T-helper 2 cell (primary cell): ENCODE measurements at places on chromosomes 1 and 21.

- no peak for DNase-seq
Measured at GRCh38 chr1:161946071-161946987, 77.3 kb downstream of the OLFML2B start.

DNA sequence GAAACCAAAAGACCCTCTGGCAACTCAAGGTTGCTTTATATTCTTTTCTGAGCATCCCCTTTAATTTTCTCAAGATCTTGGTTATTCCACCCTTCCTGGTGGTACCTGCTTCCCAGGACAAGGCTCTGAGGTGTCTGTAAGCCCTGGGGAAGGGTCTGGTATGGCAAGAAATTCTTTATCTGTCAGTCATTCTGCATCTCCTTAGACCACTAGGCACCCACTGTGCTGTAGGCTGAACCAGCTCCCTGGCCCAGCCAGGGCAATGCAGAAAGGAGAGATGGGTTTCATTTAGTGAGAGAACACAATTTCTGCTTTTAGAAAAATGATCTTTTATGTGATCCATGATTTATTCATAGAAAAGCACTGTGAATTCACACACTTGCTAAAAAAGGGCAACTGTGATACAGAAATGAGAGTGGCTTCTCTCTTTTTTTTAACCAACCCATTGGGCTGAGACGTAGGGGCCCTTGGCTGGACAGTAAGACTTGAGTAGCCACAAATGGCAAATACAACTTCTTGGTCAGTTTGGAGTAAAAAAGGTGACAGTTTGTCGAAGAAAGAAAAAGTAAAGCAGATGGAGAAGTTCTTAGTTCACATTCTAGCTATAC, 4.1 kb downstream of the UROD start:
- no peak for DNase-seq

DNA sequence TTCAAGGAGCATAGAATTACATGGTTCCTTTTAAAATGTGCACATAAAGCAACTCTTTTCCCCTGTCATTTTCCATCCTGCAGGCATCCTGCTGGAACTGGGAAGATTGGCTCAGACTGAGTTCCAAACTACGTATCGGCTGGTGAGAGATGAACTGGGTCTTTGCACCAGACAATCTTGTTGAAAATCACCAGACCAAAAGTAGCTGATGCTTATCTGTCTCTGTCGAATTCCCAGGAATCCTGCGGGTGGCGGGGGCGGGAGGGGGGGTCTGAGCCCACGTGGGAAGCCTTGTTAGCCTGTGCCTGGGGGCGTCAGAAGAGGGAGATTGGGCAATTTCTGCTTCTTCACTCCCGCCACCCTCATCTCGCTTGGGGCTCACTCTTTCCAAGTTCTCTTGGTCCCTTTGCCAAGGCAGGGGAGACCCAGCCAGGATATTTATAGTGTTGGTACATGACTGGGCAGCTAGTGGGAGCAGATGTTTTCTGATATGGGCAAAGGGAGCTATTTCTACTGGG, 90.1 kb upstream of the SLC25A33 start:
- DNase-seq: no peak

GRCh38 chr1:75203415-75204277, 69.5 kb downstream of the LHX8 start:
- DNase-seq: no peak

DNA sequence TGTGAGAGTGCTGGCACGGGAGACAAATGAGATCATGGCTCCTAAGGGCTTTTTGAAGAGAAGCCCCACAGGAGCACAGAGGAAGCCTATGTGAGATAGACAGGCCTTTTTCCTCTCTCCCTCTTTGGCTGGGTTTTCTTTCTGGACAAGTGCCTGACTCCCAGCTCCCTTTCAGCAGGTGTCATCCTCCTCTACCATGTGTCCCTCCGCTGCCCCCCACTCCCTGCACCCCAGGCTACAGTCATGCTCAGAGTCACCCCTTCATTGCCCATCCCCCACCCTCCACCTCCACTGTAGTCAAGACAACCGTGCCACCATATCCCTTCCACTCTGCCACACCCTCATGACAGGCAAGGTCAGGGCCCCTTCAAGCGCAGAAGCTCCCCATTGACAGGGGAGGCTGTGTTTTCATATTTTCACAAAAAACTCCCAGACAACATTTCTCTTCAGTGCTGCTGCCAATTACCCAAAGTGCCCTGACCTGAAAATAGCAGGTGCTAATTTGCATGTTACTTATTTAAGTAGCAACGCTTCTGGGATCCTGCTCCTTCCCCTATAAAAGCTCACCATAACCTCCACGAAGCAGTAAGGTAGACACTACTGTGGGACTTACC, 92.1 kb upstream of the IPO9 start:
- DNase-seq: no peak

DNA sequence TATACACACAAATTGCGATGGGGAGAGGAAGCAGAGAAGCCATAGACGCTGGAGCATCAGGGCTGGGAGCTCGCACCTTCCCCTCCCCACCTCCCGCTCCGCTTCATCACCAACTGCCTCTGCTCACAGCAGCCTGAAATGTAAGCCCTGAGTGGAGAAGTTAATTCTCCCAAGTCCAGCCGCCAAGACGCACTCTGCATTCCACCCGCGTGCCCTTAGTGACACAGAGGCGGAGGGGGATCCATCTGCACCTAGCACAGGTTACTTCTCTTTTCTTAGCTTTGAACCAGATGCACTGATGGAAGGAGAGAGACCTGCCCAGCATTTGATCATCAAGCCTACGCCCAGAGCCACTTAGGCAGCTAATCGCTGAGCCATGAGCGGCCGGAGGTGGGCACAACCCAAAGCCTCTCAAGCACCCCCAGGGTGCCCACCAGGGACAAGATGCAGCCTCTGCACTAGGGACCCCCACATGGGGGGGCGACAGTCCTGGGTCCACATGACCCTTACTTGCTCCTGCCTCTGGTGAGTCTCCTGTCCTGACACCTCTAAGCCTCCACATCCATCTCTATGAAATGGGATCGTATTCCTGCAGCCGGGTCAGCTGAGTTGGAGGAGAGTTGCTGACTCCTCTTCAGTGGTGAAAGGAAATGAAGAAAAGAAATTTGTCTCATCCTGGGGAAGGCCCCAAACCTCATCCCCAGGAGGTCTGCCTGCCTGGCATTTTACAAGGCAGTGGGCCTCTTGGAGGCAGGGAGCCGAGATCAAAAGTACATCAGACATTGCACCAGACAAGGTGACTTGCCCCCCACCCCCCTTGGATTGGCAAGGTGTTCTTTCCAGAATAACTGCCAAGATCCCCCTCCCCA, 316.2 kb downstream of the MATN1 start:
- no peak for DNase-seq

DNA sequence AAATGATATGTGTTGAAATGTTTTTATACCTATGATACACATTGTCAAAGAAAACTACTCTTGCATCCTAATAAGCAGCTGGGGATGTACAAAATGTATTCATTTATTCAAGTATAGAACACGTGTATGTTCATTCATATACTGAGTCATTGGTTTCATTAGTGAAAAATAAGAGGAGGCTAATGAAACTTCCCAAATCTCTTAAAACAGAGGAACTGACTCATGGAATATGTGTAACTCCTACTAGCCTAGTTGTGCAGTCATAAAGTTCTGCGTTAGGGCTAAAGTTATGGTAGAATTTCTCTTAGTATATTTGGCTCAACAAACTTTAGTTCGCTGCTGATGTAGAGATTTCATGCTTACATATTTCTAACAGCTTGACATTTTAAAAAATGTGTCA, 441.6 kb downstream of the NCAM2 start:
- no peak for DNase-seq

DNA sequence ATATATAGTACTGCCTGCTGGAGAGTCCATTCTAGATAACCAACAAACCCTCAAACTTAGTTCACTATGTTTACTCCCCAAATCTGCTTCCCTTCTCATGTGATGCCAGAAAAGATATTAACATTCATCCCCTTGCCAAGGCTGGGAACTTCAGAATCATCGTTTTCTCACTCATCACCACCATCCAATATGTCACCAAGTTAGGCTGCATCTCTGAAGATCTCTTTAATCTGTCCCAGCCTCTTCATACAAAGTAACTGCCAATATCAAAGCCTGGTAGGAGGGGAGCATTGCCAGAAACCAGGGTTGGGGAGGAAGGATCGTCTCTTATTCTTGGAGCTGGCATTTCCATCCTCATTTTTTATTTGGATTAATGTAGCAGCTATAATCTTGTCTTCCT, 71.6 kb downstream of the XCL2 start:
- DNase-seq: no peak

DNA sequence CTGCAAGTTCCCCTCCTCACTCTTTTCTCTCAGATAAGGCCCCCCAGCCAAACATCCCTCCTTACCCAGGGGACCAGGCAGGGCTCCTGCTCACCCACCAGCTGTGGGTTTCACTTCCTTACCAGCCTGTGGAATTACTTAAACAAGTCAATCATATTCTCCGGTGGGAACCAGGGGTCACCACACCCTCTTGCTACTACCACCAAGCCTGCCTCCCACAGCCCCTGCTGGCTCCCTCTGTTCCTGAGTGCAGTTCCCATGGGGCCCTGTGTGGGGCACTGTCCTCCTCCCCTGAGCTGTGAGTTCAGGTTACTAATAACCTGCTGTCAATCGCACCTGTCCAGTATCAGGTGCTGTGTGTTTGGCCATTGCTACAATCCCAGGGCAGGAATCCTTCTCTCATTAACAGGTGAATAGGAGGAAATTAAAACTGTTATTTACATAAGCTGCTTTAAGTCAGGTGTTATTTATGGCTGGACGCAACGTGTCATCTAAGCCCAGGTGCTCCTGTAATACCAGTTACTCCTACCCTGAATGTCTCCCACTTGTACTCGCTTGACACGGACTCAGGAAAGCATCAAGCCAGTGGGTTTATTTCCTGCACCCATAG, 53.1 kb upstream of the LBR start:
- DNase-seq: no peak

GRCh38 chr1:186994897-186995296, 166.1 kb downstream of the PLA2G4A start:
- DNase-seq: no peak

GRCh38 chr1:17723684-17724083, 31.4 kb upstream of the ACTL8 start:
- DNase-seq: no peak

DNA sequence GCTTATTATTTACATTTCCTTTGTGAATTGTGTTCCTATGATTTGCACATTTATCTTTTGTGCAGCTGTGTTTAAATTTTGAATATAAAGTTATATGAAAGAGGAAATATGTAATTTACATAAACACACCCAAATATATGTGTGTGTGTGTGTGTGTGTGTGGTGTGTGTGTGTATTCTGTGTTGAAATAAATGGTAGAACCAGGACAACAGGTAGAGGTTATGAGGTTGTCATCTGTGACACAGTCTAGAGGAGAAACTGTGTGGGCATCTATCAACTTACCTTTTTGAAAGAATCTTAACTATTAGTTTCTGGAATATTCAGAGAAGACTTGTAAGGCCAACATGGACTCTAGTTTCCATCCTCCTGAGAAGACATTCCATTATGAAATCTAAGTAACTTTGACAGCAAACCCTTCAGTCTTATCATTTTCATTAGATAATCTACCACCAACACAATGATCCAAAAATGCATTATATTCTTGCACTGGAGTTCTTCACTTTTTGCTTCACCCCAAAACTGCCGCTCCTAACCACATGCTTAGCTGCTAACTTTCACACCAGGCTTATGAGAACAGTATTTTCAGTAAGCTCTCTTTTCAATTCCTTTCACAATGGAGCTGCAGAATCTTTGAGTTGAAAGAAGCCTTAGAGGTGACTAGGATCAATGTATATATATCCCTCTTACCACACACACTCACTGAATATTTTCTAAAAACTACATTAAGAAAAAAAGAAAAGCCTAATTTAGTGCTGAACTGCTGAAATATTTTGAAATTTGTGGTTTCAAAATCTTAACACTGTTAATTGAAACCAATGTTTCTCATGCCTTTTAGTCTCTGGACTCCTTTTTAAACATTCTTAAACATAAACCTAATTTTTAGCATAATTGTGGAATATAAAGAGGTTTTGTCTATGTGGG, 21.8 kb downstream of the PTPRC start:
- DNase-seq: peak; percentile 53

DNA sequence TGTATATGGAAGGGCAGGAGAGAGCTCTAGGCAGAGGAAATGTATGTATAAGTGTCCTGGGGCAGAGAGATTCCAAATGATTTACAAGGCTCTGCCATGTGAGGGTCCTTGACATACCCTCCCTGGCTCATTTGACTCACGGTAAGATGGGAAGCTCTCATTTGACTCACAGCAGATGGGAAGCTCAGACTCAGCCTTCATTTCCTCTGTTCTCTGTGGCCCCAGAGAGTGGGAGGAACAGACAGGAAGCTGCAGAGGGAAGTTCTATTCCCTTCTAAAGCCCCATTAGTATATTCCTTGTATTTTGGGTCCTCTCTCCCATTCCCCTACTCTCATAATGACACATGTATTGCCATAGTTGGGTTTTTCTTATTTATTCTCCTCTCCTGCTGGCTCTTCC, 44.9 kb downstream of the FOXD2 start:
- DNase-seq: no peak

GRCh38 chr1:68322837-68323687, 90.7 kb upstream of the WLS start:
- DNase-seq: no peak

DNA sequence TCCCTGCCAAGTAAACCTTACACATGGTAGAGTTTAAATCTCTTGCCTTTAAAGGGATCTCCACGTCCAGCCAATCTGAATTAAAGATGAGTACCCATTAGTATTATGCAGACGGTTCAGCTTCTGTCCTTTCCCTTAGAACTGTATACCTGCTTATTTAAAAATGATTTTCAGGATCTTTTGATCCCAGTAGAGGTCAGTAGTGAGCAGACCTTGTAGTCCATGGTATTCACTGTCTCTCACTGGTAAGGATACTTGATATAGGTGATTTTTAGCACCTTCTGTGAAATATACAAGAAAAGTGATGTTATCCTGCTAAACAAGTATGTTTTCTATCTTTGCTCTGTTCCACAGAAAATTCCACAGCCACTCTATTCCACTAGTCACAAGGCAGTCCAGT, 1211.6 kb upstream of the ADGRL4 start:
- DNase-seq: no peak

GRCh38 chr1:164567774-164568173, 8.8 kb downstream of the PBX1 start:
- DNase-seq: no peak

DNA sequence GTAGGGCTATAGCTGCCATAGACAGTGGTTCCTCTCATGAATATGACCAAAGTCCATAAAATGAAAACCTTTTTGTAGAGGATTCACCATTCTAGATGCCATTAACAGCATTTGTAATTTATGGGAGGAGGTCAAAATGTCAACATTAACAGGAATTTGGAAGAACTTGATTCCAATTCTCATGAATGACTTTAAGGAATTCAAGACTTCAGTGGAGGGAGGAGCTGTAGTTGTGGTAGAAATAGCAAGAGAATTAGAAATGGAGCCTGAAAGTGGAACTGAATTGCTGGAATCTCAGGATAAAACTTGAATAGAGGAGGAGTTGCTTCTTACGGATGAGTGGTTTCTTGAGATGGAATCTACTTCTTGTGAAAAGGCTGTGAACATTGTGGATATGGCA, 65.4 kb upstream of the ESRRG start:
- DNase-seq: no peak

- no peak for DNase-seq
Measured at GRCh38 chr1:64171797-64172281, 31.6 kb upstream of the UBE2U start.

- DNase-seq: no peak
Measured at GRCh38 chr1:201349092-201349491, 28.4 kb downstream of the TNNT2 start.
